ENCODE measurements at places on chromosomes 3 and 15. TPM values are rescaled to one million over a fixed set of nuclear protein-coding genes. Genes with fewer than 3 reads are reported as not detected.

GRCh38 chr3:27349832-27350231 lies 19.4 kb downstream of the NEK10 start:
- DNase-seq, result no peak

GRCh38 chr3:89527736-89528305 lies 420.4 kb downstream of the EPHA3 start:
- no peak for DNase-seq

DNA sequence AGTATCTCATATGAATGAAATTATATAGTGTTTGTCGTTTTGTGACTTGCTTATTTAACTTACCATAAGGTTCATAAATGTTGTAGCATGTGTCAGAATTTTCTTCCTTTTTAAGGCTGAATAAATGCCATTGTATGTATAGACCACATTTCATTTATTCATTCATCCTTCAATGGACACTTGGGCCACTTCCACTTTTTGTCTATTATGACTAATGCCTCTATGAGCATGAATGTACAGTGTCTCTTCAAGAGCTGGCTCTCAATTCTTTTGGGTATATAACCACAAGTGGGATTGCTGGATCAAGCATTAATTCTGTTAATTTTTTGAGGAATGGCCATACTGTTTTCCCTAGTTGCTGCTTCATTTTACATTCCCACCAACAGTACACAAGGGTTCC lies 156.1 kb downstream of the VPS8 start:
- no peak for DNase-seq

DNA sequence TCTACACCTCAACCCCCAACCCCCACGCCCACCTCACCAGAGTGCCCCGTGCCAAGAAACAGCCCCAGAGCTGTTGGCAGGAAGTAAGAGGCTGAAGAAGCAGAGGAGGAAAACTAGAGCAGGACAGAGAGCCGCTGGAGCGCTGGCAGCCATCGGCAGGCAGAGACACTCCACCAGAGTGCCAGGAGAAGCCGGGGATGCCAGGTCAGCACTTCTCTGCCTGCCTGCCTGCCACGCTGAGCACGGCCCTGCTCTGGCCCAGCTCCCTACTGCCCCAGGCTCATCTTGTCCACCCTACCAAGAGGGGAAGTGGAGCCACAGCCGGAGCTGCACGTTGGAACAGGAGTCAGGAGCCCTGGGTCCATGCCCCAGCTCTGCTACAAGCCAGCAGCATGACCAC lies 29.7 kb downstream of the CACNA2D2 start:
- no peak for DNase-seq

GRCh38 chr3:143700431-143700975 lies 147.8 kb downstream of the SLC9A9 start:
- DNase-seq, result no peak

DNA sequence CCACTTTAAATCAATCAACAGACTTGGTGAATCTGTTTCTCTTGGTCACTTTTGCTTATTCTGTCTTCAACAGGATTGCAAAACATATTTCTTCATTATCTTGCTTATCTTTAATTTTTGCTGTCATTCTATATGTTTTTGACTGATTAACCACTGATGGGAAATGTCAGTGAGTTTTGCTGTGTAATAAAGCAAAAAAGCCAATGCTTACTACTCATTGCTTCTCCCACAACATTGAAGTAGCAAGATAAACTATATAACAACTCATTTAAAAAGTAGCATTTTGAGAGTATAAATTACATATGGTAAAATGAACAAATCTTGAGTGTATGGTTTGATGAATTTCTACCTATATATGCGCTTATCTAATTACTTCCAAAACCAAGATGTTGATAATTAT lies 892 bp downstream of the CD200R1L start:
- no peak for DNase-seq

DNA sequence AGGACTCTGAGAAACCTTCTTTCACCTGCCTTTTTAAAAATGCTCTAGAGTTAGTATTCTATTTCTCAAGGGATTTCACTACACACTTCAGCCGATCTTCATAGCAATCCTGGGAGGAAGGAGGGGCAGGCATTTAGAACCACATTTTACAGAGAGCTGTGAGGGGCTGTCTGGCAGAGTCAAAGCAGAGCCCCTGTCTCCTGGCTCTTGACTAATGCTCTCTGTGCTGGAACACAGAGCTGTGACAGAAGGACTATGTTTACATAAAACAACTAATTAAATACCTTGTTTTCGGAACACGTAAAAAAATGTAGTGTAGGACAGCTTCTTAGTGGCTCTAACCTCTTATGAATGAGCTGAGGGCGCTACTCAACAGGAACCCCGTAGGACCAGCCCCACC lies 7.6 kb upstream of the SPTBN5 start:
- no peak for DNase-seq

DNA sequence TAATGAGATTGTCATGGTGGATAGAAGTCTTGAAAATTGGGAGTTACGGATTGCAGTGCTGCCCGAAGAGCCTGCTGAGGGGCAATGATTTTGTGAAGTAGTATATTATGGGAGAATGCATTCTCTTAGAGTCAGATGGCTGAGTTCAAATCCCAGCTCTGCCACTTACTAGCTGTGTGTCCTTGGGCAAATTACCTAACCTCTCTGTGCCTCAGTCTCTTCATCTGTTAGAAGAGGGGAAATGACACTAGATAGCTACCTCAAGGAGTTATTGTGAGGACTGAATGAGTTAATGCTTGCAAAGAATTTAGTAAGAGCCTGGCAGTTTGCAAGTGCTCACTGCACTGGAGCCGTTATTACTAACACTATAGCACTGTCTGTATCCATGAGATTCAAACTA lies 15.4 kb downstream of the FGD5 start:
- DNase-seq, result no peak

DNA sequence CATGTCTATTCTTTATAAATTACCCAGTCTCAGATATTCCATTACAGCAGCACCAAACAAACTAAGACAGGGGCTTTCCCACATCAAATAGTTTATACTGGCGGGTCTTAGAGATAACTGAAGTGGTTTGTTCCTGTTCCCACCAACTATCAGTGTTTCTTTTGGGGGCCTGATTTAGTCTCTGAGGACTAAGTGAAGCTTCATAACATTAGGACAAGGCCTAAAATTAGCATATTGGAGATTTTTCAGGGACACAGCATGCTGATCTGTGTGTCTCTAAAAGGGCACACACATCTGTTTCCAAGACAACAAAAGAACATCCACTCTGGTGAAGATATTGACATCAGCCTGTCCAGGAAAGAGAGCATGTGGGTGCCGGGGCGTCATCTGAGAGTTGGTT lies 72.6 kb upstream of the SEMA6D start:
- no peak for DNase-seq

- no peak for DNase-seq
Observed at GRCh38 chr15:93247466-93248121, 158.6 kb upstream of the RGMA start.

DNA sequence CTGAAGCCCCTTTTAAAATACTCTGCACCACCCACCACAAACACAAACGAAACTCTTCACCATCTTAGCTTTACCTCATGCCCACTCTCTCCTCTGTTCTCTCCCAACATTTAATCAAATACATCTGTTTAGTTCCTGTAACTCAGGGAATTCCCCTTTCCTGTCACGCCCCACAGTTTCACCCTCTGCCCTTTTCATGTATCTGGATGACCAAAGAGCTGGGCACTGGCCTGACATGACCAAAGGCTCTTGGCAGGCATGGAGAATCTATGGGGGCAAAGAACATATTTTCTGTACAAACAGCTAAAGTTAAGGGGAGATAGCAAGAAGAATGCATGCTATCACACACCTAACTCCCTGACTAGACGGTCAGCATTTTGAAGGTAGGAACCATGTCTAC lies 270.0 kb downstream of the TBL1XR1 start:
- no peak for DNase-seq

DNA sequence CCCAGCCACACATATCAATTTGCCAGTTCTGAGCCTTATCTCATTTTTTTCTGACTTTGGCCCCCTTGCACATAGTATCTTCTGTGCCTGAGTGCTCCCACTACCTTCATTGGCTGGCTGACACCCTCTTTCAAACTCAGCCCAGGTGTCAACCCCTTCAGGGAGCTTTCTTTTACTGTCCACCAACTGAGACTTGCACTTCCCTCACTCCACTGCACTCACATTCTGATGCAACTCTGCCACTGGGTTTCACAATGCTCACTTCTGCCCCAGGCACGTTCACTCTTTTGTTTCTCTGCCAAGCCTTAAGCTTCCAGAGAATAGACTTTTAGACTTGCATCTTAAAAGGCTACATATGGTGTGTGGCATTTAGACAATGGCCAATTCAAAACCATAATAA lies 101.5 kb upstream of the CBLB start:
- DNase-seq, result no peak

GRCh38 chr15:65902373-65902772 lies 33.1 kb downstream of the RAB11A start:
- DNase-seq, result peak; percentile 72

DNA sequence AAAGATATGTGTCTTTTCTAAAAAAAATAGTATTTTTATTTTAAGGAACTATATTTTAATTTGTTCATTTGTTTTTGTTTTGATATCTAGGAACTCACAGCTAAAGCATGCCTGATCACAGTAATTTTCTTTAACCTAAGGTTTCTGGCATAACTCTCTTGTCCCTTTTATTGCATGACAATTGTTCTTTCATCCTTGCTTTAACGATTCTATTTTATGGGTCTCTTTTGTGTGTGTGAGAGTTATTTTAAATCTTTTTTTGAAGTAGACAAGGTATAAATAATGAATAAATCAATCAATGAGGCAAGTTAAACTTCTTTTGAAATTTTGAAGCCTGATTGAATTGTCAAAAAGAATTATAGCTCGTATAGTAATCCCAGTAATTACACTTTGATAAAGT lies 747.8 kb upstream of the GOLIM4 start:
- no peak for DNase-seq

- no peak for DNase-seq
Observed at GRCh38 chr3:21169948-21170347, 581.1 kb downstream of the ZNF385D start.

GRCh38 chr3:186895406-186895805 lies 34.9 kb upstream of the ST6GAL1 start:
- DNase-seq, result no peak

GRCh38 chr15:46872286-46872980 lies 844.9 kb upstream of the SEMA6D start:
- DNase-seq, result no peak

DNA sequence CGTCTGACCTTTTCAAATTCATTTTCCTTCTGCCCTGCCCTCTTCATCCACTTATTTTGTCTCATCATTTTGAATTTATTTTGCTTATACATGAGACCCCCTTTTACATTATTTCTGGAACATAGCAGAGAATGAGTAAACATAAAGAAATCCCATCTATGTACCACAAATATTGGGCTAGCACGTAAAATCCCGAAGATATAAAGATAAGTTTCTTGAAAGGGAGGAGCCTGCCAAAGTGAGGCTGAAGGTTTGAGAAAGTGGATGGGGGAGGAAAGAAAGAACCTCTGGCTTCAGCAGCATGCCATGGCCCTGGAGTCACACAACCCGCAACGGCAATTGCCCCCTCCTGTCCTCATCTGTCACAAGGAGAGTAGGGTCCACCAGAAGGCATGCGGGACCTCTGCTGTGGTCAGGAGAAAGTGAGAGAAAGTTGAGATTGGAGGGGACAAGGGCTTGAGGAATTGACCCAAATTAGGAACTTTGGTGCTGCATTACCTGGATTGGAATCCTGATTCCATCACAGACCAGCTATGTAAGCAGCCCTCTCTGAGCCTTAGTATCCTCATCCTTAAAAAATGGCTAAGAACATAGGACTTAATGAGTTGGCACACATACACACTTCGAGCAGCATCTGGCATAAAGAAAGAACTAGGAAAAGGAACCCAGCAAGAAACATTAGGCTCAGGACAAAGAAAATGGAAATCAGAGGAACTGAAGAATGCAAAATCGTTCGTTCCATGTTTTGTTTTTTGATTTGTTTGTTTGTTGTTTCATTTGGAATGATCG lies 53.7 kb upstream of the GYG1 start:
- no peak for DNase-seq

Gene RYK
- 16.6 TPM for polyA plus RNA-seq

Gene A4GNT
- polyA plus RNA-seq, result not detected

Gene GLDN
- polyA plus RNA-seq, result 0.77 TPM

Gene ANAPC13
- 67.7 TPM for polyA plus RNA-seq

Gene ACKR2
- polyA plus RNA-seq, result 0.07 TPM

Gene GOLGA8G
- 0.04 TPM for polyA plus RNA-seq

Gene GOLGA8Q
- not detected for polyA plus RNA-seq

All from K562 (cell line).